Hepatic stellate cell (primary cell): ENCODE measurements at places on chromosomes 2 and 18.

DNA sequence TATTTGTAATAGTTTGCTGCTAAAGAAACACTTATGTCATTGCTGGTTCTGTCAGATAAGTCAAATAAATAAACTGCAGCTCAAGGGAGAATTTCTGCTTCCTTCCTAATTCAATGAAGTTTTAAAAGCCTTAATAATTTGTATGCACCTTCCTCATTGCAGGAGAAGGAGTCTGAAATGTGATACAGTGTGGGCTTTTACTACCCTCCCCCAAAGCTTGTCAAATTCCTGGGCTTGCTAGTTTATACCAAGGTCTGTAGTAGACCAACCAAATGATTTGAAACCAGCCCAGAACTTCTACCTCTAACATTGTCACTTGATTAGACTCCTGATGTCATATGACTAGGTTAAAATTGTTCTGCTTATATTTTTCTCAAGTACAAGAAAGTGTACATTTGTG is 131.8 kb downstream of the DTNA start:
- DNase-seq = no peak

DNA sequence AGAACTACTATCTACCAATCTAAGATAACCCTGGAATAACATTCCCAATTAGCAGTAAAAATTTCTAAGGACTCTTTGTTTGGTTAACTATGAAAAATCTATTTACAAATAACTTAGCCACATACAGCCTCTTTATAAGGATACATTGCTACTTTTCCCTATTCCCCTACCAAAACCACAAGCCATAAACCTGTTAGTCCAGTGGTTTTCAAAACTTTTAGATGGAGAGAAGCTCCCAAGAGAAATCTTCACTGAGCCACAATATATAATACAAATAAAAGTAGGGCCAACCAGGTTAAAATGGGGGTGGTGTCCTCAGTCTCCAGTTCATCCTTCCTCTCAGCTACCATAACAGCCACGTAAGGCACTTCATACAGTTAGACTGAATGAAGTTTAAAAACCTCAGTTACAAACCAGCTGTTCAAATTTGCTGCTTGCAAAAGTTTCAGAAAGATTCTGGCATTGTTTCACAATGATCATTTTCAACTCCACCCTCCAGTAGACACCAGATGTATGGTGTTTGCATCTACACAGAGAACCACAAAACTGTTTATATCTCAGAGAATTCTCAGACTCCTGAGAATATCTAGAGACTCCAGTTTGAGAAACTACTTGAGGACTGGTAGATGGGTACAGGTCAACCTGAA is 26.0 kb downstream of the SOS1 start:
- DNase-seq = no peak

DNA sequence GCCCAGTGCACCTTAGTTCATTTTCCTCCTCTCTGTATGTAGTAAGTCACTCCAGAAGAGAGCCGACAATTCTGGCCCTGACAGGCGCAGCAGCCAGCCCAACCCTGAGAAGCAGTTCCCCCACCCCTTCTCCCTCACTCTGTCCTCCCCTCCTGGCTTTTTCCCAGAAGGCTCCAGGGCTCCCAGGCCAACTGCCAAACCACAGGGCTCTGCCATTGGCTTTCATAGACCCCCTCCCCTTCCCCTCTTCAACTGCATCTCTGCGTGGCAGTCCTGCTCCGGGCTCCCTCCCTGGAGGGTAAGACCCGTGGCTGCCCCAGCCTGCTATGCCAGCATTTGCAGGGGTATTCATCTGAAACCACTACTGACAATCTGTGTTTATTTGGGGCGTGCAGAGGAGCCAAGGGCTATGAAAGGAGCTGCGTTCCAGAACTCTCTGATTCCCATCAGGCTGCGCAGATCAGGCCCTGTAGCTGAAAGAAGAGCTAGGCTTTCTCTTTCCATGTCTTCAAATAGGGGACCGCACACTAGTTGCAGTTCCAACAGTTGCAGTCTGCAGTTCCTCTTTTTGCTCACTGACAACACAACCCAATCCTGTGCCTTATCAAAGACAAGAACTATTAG is 388.6 kb upstream of the TNP1 start:
- DNase-seq = peak; percentile 18

DNA sequence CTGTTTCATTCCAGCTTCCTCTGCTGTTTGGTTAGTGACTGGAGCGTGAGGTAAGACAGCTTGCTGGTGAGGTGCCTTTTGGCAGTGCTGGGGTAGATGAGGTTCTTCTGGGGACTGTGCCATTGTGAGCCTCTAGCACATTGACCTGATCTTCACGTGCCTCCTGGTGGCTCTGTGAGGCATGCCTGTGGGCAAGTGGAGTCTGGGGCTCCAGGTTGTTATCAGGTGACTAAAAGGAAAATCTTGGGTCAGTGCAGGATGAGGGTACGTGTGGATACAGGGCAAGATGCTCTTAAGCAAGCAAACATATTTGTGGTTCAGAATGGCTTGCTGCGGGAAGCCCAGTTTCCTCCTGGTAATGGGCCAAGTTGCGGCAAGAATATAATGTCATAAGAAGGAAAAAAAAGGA is 75.4 kb downstream of the FHOD3 start:
- no peak for DNase-seq

GRCh38 chr2:65193446-65193845 is 34.2 kb upstream of the ACTR2 start:
- DNase-seq = no peak

DNA sequence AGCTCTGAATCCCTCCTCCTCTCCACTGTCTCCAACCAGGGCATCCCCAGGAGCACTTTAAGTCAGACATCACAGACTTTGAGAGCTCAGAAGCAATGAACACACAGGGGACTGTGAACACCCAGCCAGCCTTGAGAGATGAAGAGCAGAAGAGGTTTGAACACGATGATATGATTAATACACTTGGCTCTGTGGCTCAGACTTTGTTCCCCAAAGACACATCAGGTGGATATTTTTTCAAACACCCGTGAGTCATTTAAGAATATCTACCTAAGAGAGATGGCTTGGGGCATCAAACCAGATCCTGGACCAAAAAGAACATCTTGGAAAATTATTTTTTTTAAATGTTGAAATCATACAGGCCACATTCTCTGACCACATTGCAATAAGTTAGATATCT is 134.9 kb upstream of the OTOS start:
- DNase-seq = no peak

- DNase-seq = no peak
These were observed 65.1 kb upstream of the STAM2 start for GRCh38 chr2:152240559-152241231.

- DNase-seq = no peak
These were observed 22.9 kb upstream of the GNAL start for GRCh38 chr18:11666176-11666575.

DNA sequence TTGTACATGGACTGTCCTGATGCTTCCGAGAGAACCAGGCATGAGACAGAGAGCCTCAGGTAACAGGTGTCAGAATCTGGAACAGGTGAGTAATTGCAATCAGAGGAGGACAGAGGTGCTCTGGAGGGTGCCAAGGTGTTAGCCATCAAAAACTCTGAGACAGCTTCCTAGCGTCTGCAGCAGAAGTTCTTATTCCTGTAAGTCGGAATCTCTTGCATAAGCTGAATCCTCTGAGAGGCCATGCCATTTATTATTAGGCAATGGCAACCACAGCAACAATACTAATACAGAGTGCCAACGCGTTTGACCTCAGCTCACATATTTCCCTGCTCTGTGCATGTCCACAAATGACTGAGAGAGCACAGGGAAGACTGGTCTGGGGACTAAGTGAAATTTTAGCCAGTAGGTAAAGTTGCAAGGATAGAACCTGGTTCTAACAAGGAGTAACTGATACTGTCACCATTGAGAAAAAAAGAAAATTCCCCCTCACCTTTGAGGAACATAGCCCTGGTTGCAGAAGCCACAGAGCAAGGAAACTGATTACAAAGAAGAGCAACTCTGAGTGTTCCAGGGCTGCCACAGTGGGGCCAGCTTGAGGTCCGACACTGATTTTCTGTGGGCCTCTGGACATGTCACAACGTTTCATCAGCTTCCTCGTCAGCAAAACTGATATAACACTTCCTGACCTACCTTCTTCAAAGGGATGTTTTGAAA is 55.1 kb upstream of the ACSL3 start:
- no peak for DNase-seq

DNA sequence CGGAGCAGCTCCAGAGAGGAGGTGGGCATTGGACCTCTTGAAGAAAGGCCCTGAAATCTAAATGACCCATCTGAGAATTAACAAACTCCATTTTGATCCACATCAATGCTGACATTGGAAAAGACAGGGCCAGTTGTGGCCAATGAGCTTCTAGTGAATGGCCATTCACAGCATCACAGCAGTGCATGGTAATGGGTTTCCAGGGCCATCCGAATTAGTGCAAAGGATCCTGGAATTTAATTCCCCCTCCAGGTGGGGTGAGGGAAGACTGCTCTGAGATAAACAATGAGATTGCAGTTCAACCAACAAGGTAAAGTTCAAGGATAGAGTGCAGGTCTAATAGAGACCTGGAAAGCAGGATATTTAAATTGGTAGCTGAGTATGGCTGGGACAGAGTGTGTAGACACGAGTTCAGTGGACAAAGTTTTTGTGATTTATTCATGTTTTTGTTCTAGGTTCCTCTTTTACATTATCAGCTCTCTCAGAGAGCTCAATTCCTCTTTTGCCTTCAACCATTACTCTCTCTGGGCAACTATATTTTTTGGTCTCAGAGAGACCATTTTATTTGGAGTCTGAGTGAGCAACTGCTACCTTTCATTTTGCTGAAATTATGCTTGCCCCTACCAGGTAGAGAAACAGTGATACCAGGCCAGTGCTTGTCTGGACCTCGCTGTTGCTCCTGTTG is 5.0 kb downstream of the TACR1 start:
- no peak for DNase-seq

DNA sequence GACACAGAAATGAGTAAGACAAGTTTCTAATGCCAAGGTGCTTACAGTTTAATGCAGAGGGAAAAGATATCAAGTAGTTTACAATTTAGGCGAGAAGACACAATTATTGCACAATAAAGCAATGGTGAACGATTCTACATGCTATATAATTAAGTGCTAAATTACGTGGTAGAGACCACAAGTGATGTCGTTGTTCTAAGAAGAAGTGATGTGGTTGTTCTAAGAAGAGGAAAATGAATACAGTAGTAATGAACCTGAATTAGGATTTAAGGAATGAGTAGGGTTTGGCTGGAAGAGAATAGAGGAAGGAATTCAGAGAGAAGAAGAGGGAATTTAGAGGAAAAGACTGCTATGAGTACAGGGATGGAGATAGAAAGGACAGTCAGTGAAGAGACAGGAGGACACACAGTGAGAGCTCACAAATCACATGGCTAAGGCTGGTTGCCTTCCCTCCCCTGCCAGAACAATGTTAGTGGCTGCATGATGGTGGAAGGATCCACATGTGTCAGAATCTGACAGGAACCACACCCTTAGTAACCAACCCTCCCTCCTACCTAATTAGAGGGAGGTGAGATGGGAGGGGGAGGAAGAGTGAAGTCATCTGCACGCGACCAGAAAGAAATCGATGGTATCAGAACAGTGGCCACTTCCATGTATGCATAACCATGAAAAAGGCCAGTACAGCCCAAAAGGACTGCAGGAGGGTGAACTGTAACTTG is 44.7 kb downstream of the M1AP start:
- DNase-seq = no peak

DNA sequence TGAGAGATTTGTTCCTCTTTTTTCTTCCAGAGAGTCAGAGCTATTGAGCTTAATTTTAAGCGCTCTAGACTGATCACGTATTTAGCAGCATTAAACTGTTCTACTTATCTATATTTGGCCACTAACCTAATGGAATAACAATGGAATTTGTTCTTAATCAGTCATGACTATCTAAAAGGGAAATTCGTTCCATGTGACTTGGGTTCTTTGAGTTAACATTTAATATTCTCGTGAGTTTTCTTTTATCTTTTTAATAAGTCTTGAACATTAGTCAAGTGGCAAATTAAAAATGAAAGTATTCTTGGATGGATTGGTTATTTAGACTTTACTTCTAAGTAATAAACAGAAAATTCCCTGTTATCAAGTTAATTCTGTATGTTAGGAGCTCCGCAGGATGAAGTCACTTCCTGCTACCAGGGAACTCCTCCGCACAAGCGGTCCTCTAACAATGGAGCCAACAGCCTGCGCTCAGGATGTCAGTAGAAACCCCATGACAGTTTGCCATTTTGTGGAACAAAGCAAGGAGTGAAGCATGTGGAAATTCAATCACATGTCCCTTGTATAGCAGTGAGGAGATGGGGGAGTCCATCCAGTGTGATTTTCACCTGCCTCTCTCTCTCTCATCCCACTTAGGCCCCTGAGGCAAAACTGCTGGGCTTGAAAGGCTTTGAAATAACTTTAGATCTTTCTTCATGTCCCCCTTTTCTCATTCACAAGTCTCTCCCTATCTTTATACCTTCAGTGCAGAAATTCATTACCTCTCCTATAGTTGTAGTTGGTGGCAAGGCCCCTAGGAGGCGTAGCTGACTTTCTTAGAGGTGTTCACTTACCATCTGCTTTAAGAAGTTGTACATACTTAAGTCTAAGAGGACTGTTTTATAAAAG is 138.1 kb downstream of the WDR7 start:
- peak; percentile 4 for DNase-seq

DNA sequence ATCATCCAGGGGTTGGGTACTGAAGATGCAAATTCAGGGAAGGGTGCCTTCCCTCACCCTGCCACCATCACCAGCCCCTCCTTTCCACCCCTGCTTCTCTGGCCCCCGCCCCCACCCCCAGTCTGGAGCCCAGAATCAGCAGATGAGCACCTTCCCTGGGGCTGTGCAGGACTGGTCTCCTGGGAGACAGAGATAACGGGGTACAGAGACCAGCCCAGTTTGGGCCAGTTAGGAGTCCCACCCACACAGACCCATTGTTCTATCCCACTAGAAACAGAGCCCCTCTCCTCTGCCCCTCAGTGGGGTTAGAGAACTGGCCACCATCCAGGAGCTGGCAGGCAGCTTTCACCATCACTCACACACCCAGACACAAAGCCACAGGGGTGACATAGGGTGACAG is 4.5 kb upstream of the CRYBA2 start:
- no peak for DNase-seq

GRCh38 chr2:226544596-226545210 is 254.9 kb downstream of the IRS1 start:
- DNase-seq = no peak

DNA sequence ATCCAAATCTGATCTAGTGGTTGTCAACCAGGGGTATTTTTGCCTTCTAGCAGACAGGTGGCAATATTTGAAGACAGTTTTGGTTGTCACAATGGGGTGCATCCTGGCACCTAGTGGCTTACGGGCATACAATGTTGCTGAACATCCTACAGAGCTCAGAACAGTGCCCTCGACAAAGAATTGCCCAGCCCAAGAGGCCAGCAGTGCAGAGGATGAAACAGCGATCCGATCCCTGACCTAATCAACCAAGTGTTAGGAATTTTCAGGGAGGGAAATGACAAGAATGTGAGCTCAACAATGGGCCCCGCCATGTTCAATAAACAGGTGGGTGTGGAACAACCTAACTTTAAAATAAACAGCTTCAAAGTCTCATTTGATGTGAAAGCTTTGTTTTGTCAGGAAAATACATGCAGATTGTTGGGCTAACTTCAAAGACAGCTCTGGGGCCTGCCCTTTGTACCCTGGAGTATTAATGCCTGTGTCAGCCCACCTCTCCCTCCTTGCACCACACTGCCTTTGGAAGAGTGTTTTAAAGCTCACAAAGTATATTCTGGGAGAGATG is 22.5 kb upstream of the SCYGR5 start:
- no peak for DNase-seq

- no peak for DNase-seq
These were observed 22.7 kb upstream of the ACMSD start for GRCh38 chr2:134815741-134816140.

GRCh38 chr2:200188876-200189275 is 117.6 kb upstream of the SPATS2L start:
- DNase-seq = no peak

GRCh38 chr2:153940511-153940910 is 68.8 kb downstream of the GALNT13 start:
- DNase-seq = no peak
